ENCODE measurements at places on chromosomes 1 and 21.
A peak's percentile ranks its signal among the peaks of the same experiment; 100 is the strongest.

DNA sequence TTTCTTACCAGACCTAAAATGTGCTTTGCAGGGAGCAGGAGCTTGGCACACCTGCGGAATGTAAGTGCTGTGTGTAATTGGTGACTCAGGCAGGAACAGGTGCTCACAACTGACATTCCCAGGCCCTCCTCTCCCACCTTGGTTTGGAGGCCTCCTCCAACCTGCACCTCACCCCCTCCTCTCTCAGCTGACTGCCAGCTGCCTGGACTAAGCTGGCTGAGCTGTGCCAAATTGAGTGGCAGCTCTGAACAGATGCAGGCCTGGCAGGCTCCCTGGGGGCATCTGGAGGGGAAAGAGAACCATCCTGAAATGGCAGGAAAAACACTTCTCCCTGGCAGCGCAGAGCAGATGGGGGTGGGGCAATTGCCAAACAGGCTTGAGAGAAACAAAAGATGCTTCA lies 91.7 kb upstream of the PGBD5 start:
- DNase-seq, result no peak

GRCh38 chr1:56303805-56304204 lies 275.6 kb downstream of the PLPP3 start:
- DNase-seq, result no peak

- DNase-seq, result no peak
Measured at GRCh38 chr1:23865543-23865930, 2.6 kb downstream of the FUCA1 start.

DNA sequence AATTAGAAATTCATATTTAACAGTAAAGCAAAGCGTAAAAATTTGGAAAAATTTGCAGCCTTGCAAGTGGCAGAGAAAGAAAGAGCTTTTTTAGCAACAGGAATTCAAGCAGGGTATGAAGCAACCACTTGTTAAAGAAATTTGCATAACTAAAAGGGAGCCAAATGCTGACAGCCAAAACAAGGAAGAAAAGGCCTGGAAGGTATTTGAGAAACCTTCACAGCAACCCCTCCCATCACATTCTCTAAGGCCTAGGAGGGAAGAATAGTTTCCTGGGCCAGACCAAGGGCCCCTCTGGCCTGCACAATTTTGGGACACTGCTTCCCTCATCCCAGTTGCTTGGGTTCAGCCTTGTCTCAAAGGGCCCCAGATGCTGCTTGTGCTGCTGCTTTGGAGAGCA lies 672.4 kb upstream of the TMPRSS15 start:
- peak; percentile 29 for DNase-seq

DNA sequence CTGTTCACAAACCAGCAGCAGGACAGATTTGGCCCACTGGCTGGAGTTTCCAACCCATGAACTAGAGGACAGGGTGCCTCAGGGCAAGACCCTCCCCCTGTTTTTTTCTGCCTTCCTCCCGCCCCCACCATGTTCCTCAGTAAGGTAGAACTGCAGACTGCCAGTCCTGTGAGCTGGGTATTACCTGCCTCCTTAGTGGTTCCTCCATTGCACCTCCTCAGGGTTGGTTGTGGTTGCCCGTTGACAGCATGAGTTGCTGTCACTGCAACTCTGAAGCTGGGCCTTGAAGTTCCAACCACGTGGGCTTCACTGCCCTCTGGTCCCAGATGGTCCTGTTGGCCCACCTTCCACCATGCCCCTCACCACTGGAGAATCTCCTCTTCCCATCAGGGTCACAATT lies 28.8 kb downstream of the TENT5C start:
- DNase-seq, result no peak

GRCh38 chr1:32485554-32486255 lies 20.8 kb downstream of the ZBTB8B start:
- DNase-seq, result no peak

DNA sequence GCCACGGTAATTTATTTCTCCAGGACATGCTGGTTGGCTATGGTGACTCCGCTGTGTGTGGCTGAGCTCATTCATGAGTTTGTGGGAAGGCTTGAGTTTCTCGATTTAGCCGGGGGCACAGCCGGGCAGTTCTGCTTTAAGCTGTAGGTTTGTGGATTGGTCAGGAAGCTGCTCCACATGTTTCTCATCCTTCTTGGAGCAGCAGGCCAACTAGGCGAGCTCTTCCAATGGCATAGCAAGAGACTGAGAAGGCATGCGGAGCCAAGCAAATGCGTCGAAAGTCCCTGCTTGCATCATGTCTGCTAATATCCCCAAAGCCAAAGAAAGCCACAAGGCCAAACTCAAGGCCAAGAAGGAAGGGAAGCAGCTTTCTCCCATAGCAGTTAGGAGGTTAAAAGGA lies 71.6 kb upstream of the GREM2 start:
- no peak for DNase-seq

GRCh38 chr1:15765495-15766194 lies 7.0 kb downstream of the FBLIM1 start:
- no peak for DNase-seq

GRCh38 chr1:109910123-109910962 lies at the start of gene CSF1:
TSS of gene CSF1 (plus strand) at chr1:109910849. CDS start at chr1:109911024, 175 bp downstream.
- DNase-seq, result peak; percentile 75

DNA sequence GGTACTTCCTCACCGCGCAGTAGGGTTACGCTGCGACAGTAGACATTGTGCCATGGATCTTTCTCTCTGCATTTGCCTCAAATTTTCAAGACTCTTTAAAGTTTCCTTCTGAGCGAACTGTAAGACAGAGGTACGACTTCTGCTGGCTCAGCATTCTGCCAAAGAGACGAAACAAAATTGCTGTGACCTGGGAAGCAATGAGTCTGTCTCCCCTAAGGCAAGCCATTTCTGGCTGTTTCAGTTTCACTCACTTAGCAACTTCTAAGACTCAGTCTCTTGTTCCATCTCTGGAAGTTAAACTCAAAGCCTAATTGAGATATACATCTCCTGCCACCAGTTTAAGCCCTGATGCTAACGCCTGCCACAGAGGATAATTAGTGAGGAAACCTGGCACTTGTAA lies 510.9 kb upstream of the DAB1 start:
- no peak for DNase-seq

- no peak for DNase-seq
Measured at GRCh38 chr1:112026016-112026415, 36.5 kb upstream of the KCND3 start.

DNA sequence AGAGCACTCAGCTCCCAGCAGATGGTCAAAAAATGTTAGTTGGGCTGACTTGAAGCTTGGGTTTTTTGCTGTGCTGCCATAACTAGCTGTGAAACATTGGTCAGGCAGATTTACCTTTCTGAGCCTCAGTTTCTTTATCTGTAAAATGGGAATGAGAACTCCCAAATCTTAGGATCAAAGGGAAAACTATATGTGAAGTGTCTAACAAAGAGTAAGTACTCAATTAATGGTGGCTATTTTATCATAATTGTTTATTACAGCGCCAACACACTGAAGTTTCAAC lies 164.2 kb upstream of the POU3F1 start:
- DNase-seq, result no peak
